ENCODE measurements at places on chromosomes 1 and 21.

- DNase-seq, result no peak
Observed at GRCh38 chr1:23179862-23180261, 11.2 kb upstream of the LUZP1 start.

- no peak for DNase-seq
Observed at GRCh38 chr1:225771661-225772322, 5.8 kb upstream of the SRP9 start.

DNA sequence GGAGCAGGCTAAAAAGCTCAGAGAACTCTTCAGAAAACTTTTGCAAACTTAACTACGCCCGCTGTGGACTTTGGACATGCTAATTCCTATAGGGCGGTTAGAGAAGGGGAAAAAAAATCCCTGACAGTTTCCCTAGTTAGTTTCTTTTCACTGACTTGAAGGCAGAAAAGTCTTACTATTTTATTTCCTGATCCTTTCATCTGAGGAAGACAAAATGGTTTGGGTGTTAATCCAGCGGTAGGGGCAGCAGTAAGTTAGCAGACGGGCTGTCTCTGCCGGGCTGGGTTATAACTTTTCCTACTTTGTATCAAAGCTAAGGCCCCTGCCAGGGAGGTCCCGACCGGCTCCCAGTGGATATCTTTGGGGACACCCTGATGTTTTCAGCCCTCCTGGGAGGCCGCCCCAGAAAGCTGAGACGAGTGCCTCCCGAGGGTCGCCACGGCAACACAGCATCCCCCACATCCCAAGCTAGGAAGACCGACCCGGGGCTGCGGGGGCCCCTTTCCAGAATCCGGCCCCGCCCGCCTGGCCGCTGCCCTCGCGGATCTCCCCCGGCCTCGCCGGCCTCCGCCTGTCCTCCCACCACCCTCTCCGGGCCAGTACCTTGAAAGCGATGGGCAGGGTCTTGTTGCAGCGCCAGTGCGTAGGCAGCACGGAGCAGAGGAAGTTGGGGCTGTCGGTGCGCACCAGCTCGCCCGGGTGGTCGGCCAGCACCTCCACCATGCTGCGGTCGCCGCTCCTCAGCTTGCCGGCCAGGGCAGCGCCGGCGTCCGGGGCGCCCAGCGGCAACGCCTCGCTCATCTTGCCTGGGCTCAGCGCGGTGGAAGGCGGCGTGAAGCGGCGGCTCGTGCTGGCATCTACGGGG is 162.6 kb downstream of the RUNX1 start:
- DNase-seq, result peak; percentile 35

DNA sequence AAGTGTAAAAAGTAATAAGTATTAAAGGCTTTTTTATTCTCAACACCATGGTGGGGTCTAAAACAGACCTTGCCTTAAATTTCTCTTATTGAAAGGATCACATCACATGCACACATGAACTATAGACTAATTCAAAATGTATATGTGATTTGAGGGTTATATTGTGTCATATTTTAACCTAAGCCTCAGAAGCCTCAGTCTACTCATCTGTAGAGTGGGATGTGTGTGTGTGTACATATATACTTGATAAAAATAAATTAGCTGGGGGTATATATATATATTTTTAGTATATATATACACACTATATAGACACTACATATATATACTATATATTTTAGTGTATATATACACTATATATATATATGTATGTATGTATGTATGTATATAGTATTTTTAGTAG is 58.8 kb downstream of the KCTD3 start:
- no peak for DNase-seq

GRCh38 chr1:27519331-27520258 is 29.6 kb upstream of the WASF2 start:
- DNase-seq, result no peak

DNA sequence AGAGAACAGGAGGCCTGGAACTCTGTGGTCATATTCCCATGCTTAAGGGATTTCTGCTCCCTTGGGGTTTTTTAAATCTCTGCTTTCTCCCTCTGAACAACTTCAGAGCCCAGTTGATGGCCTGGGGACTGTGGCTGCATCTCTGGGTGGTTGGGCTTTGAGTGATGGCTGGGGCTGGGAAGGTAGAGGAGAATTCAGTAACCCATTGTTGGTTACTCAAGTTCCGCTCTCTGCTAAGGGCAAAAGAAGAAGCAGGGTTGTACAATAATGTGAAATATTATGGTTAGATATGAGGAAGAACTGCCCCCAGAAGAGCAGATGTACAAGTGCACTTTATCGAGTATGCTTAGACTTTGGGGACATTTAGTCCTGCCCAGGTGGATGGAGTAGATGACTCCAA is 72.1 kb upstream of the CNTN2 start:
- no peak for DNase-seq

GRCh38 chr1:52623812-52624211 is 9.2 kb upstream of the SHISAL2A start:
- DNase-seq, result no peak

GRCh38 chr1:205263580-205264190 is 35.9 kb downstream of the TMCC2 start:
- no peak for DNase-seq

GRCh38 chr1:83689921-83690868 is 308.7 kb downstream of the TTLL7 start:
- DNase-seq, result no peak

GRCh38 chr1:31700468-31701090 is 3.2 kb downstream of the COL16A1 start:
- no peak for DNase-seq

DNA sequence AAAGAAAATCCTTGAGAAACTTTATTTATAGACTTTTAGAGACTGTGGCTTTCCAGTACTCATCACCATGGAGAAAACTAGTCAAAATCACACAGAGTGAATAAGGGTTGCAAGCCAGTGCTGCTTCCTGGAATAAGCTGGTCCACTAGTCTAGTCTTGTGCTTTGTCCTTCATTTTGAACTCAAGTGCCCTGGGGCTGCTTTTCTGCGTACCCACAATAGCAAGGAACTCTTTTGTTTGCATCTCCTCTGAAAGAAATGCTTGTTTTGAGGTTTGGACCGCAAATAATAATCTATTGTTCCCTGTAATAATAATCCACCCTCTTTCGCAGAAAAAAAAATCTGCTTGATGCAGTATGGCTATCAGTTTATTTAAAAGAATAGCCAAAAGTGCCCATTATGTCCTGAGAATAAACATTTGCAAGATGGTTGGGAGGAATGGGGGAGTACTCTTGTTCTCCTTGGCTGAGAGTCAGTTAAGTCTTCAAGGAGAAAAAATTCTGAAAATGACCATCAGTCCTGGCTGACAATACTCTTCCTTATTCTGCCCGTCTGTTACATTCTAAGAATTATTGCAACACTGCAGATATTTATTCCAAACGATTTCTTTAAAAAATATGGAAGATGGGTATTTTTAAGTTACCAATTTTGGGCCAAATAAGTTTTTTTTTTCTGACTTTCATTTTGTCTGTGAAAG is 41.9 kb downstream of the MPZL1 start:
- DNase-seq, result no peak

- DNase-seq, result no peak
Observed at GRCh38 chr1:2803086-2803930, 1.8 kb upstream of the TTC34 start.

GRCh38 chr1:158274797-158275196 is 14.9 kb upstream of the CD1C start:
- DNase-seq, result no peak

DNA sequence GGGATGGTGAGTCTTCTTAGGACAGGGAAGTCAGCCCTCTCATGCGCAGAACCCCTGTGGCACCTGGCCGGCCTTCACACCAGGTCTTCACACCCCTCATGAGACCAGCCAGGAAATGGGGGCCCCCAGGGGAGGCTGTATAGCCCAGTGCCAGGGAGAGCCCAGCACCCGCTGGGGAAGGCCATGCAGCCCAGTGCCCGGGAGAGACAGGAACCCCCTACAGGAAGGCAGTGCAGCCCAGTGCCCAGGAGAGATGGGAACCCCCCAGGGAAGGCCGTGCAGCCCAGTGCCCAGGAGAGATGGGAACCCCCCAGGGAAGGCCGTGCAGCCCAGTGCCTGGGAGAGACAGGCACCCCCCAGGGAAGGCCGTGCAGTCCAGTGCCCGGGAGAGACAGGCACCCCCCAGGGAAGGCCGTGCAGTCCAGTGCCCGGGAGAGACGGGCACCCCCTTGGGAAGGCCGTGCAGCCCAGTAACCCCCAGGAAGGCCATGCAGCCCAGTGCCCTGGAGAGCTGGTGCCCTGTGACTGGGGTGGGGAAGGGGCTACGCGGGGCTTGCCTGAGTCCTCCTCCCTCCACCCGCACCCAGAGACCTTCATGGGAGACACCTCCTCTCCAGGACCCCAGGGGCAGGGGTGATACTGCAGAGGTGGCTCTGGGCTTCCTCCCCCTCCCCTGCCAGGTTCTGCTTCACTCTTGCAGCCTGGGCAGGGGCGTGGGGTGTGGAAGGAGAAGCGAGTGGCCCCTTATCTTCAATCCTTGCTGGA is 110.5 kb upstream of the COL6A1 start:
- DNase-seq, result no peak

DNA sequence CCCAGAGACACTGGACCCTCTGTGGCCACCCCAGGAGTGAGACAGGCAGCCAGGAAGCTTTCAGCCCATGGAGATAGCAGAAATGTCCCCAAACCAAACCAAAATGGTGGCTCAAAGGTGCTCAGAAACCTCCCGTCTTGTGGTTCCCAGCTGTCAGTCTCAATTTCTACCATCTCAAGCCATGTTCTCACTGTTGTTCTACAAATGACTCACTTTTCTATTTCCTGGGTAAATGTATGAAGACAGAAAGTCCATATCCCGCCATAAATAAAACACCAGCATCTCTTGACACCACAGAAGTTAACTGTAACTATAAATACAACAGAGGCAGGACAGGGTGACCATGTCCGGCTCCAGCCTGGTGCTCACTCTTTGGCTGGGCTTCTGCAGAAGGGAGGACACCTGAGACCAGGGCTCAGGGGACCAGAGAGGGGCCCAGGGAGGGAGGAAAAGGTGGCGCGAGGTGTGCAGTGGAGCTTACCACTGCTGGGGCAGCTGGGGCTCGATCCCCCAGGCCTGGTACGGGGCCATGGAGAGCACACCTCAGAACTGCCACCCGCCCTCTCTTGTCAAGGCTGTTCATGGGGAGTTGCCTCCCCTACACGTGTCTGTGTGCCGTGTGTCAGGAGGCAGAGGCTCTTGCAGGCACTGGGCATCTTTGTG is 43.6 kb downstream of the EPHB2 start:
- DNase-seq, result no peak

GRCh38 chr1:219871427-219872057 is 56.8 kb downstream of the SLC30A10 start:
- no peak for DNase-seq

GRCh38 chr1:1014799-1015681 is 1.7 kb downstream of the ISG15 start:
- DNase-seq, result no peak

GRCh38 chr21:32328595-32328994 is 29.9 kb downstream of the MRAP start:
- DNase-seq, result no peak

DNA sequence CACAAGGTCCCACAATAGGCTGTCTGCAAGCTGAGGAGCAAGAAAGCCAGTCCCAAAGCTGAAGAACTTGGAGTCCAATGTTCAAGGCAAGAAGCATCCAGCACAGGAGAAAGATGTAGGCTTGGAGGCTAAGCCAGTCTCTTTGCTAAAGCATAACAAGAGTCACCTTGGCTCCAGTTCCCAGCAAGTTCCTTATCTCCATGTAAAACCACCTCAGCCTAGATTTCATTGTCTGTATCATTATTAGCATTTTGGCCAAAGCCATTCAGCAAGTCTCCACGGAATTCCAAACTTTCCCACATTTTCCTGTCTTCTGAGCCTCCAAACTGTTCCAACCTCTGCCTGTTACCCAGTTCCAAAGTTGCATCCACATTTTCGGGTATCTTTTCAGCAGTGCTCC is 36.9 kb downstream of the PIGM start:
- no peak for DNase-seq

DNA sequence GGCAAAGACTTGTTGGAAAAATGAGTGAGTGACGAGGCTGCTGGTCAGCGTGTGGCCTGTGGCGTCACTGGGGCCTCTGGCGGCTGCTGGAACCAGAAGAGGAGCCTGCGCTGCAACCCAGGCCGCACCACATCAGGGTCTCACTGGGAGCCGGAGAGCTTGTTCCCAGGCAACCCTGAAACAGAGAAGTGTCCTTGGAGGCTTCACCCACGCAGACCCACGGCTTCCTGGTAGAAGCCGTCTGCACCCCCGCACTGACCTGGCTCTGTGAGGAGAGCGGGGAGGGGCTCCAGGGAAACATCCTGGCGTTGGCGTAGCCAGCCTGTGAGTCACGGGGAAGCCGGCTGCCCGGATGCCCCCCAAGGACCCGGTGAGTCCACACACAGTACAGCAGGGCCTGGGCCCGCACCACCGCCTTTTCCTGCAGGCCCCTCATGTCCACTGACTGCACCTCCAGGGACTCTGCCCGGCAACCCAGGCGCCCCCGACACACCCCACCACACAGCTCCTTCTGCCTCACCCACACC is 57.4 kb downstream of the COL6A1 start:
- DNase-seq, result no peak

GRCh38 chr1:221727146-221728036 is 14.5 kb downstream of the DUSP10 start:
- DNase-seq, result no peak

- no peak for DNase-seq
Observed at GRCh38 chr1:163170331-163170730, 32.4 kb downstream of the RGS5 start.

DNA sequence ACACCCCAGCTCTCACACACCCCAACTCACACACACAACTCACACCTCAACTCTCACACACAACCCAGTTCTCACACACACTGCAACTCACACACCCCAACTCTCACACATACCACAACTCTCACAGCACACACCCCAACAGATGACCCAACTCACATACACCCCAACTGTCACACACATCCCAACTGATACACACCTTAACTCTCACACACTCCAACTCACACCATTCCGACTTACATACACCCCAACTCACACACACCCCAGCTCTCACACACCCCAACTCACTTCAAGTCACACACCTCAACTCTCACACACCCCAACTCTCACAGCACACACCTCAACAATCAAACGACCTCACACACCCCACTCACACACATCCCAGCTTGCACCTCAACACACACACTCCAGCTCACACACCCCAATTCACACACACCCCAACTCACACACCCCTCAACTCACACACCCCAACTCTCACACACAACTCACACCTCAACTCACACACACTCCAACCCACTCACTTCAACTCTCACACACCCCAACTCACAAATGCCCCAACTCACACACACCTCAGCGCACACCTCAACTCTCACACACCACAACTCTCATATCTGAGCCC is 66.3 kb downstream of the SETD4 start:
- DNase-seq, result no peak

DNA sequence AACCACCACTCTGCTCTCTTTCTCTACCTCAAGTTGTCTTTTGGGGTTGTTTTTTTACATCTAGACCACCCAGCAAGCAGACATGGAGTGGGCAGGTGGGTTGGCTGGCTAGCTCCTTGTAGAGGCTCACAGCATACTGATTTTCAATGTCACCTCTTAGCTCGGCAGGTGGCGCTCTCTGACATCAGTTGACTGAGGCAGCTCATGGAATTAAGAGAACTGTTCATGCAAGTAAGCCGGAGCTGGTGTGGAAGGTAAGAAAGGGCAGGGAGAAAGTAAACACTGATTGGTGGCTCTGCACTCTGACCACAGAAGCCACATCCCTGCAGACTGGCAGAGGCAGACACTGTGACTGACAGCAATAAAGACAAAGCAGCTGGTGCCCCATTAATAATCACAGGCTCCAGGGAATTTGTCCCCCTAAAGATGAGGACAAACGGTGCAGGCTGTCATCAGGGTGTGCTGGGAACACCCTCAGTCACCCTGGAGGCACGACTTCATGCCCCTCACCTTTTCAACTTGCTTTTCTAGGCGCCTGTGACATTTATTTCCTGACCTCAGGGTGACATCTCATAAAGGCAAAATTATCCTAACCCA is 226.8 kb downstream of the LMX1A start:
- no peak for DNase-seq

Data from CD4-positive, alpha-beta T cell treated with Interferon gamma for 1 hour (primary cell).